Esophagus squamous epithelium (tissue), 5 donors: ENCODE measurements at places on chromosomes 6 and 20.

- DNase-seq, result no peak
Observed at GRCh38 chr6:111269401-111269970, 182.2 kb downstream of the SLC16A10 start.

DNA sequence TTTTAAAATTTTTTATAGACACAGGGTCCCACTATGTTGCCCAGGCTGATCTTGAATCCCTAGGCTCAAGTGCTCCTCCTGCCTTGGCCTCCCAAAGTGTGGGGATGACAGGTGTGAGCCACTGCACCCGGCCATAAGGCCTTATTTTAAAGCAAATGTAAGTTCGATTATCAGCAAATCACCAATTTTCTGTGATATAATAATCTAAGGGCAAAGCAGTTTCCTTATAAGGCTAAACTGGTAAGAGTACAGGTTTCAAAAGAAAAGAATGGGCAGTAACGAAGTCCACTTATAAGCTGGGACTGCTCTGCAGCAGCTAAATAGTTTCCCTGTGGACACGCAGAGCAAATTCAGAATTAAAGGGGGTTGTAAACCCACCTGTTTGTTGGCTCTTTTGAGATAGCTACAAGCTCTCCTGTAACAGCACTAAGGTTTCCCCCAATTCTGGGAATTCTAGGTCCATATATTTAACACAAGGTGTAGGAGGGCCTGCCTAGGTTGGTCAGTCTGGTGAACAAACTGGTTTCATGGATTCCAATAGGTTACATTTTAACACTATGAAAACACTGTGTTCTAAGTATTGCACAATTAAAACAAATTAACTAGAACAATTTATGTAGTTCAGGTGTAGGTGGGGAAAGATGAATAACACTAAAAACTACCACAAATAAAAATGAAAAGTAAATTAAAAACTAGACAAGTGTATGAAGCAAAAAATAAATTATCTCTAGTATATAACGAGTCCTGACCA, 26.3 kb downstream of the LHFPL5 start:
- DNase-seq, result no peak

GRCh38 chr6:95578106-95578410, 723 bp downstream of the MANEA start:
- no peak for DNase-seq

DNA sequence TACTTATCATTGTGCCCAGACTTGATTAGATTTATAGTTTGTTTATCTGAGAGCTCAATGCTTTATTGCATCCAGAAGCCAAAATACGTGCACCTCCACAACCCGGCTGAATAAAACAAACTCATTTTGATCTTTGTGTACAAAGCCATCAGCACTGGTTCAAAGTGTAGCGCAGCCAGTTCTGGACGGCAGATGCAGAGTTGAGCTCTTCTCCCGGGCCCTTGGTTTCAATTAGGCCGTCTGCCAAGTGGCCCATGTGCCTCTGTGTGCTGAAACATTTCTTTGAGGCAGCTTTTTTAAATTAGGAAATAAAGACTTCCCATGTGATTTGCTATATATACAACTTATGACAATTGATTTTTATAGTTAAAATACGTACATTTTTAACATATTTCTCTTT, 96.2 kb upstream of the RSPO3 start:
- no peak for DNase-seq

GRCh38 chr6:45535933-45536332, 158.2 kb upstream of the SUPT3H start:
- no peak for DNase-seq

- DNase-seq, result no peak
Observed at GRCh38 chr20:46051556-46052308, 22.7 kb downstream of the SLC12A5 start.

- no peak for DNase-seq
Observed at GRCh38 chr6:13304580-13305260, 23.6 kb downstream of the TBC1D7 start.

DNA sequence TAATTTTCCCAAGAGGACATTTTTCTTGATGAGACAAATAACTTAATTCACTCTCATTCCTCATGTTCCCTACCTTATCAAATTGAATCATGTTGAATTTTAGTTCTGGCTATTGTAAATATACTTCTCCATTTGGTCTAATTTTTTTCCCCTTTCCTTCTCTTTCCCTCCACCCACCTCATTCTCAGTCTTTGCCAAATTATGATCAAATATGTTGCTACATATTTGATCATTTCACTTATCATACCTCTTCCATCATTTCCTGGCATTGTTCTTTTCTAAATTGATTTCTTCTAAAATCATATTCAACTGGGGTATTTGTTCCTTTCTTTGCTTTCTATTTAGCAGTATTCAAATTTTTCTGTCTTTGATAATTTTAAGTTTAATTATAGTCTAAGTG, 52.3 kb downstream of the HDGFL1 start:
- no peak for DNase-seq

DNA sequence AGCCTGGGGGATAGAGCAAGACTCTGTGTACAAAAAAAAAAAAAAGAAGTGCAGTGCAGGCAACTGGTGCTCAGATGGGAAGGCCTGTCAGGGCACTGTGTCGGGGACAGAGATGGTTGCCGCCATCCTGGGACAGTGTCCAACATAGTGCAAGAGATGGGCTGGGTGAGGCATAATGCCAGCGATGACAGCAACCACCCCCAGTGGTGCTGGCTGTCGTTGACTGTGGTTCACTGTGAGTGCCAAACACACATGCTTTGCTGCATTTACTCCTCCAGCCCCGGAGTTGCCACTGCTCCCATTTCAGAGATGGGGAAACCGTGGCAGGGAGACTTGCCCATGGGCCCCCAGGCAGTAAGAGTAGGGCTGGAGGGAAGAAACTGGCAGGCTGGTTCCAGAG, 5.2 kb upstream of the C20orf203 start:
- DNase-seq, result no peak

DNA sequence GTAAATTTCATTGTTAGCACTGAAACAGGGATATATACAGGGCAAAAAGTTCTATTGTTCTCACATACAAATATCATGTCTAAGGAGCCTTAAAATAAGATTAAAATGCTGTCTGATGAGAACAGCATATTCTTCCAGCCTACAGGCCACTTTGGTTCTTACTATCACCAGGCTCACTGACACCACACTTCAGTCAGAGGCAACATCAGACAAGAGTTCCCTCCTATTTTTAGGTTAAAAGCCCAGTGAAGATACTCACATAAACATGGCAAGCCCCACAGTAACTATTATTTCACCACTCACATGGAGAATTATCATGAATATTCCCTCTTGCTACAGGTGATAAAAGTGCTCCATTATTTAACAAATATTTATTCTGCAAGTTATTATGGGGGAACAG, 175.8 kb downstream of the ISM1 start:
- no peak for DNase-seq

DNA sequence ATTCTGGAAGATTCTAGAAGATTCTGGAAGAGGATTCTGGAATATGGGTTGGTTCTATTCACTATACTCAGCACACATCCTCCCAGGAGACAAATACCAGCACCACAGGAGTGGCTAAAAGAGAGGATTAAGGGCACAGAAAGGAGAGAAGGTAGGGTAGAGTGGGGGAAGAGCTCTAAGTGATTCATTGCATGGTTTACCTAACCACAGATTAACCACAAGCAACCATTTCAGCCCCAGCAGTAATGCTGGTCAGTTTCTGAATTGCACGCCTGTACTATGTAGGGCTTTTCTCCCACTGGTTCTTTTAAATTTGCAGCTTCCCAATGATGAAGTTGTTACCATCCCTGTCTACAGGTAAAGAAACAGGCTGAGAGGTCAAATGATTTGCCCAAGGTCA, 192.7 kb upstream of the PMEPA1 start:
- DNase-seq, result no peak

DNA sequence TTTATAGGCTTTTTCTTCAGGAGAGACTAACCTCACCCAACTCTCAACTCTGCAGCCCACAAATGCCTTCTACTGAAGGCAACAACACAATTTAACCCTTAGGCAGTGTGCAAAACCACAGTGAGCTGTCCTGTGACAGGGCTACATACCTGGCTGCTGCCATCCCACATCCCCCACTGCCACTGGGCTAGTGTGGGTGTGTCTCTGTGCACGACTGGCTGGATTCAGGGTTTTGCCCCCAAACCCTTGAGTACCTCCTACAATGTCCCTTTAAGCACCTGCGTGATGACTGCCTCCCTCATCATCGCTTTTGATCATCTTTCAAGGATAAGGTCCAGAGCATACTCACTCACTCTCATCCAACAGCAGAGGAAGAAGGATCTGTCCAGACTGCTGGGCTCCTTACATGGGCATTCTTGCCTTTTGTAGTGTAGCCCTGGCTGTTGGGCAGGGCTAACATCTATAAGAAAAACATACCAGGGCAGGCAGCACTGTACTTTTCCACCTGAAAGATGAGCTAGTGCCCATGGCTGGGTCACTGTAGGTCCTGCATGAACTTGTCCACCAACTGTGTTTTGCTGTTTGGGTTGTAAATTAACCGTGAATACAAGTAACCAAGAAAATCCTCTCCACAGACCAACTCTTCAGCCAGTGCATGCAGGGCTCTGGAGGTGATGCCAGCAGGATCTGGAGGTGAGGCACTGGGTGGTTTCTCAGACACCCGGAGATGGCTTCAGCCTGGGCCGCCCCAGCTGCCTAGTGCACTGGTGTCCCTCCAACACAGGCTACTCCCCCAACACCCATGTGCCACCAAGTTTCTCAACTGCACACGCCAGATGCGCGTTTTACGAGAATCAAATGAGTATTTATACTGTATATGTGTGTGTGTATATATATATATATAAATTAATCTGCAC, 45.2 kb downstream of the PLCG1 start:
- no peak for DNase-seq

GRCh38 chr20:24488800-24489175, 19.4 kb downstream of the SYNDIG1 start:
- DNase-seq, result no peak

DNA sequence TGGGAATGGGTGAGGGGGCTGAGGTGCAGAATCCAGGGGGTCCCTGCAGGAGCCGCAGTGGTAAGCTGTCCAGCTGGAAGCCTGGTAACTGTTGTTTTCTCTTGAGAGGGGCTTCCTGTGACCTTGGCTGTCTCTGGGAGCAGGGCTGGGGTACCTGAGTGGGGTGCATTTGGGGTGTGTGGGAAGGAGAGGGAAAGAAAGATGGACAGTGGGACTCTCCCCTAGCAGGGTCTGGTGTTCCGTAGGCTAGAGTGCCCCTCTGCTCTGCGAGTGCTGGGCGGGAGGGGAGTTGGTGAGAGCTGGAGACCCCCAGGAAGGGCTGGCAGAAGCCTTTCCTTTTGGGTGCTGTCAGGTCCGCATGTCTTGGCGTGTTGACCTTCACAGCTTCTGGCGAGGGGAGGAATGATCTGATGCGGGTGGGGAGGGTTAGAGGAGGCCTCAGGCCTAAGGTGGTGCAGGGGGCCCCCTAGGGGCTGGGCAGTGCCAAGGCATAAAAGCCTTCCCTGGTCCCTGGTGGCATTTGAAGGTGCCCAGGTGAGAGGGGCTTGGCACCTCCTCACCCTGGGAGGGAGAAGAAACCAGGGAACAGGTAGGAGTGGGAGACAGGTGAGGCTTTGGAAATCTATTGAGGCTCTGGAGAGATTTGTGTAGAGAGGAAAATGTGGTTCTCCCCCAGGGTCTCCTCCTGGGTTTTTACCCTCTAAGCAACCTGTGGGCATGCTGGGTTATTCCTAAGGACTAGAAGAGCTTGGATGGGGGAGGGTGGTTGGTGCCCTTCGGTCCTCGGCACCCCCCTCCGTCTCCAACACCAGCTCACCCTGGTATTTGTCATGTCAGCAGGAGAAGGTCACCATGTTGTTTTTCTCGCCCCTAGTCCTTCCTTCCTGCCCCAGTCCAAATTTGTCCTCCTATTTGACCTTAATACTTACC, 3.3 kb downstream of the VEGFA start:
- DNase-seq, result no peak

- no peak for DNase-seq
Observed at GRCh38 chr6:135054226-135054568, 425 bp downstream of the HBS1L start.

GRCh38 chr6:35234901-35235300, 21.1 kb downstream of the SCUBE3 start:
- no peak for DNase-seq

GRCh38 chr6:168226902-168227318, 92.7 kb downstream of the DACT2 start:
- no peak for DNase-seq

- no peak for DNase-seq
Observed at GRCh38 chr6:148467926-148468325, 125.3 kb downstream of the SASH1 start.
